ENCODE measurements at places on chromosomes 11 and 22. TPM values are rescaled to one million over a fixed set of nuclear protein-coding genes. Genes with fewer than 3 reads are reported as not detected.

DNA sequence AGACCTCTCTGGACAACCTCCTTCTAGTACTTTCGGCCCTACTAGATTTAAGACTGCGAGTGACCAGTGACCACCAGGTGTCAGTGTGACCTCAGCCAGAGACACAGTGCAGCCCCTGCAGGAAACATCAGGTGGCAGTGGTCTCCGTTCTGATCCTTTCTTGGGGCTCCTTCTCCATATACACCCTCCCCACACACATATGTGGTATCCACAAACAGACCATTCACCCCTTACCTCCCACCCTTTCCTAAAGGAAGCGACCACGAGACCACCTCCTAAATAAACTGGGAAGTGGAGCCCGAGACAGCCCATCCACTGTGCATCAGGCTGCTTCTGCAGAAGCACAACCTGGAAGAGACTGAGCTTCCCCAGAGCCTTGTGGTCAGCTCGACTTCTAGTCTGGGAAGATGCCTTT, 38.5 kb upstream of the CYP2D6 start:
- DNase-seq: peak; percentile 75

GRCh38 chr11:74754507-74755252, 6.0 kb downstream of the RNF169 start:
- no peak for DNase-seq

DNA sequence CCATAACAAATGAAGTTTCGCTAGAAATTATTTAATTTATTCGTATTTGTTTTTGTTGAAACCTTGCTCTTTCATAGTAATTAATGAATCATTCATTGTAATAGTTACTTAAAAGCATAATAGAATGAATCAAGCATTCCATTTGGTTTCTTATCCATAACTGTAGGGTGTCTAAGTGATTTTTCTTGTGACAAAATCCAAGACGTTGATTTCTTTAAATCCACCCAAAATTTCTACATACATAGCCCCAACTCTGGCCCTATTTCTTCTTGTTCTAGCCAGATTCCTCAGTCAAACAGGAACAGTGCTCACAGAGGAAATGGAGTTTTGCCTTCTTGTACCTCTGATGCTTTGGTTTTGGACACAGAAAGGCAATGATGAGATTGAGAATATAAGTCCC, 25.5 kb downstream of the UBASH3B start:
- DNase-seq: no peak

GRCh38 chr11:119380160-119380826, 1.2 kb downstream of the USP2 start:
- no peak for DNase-seq

DNA sequence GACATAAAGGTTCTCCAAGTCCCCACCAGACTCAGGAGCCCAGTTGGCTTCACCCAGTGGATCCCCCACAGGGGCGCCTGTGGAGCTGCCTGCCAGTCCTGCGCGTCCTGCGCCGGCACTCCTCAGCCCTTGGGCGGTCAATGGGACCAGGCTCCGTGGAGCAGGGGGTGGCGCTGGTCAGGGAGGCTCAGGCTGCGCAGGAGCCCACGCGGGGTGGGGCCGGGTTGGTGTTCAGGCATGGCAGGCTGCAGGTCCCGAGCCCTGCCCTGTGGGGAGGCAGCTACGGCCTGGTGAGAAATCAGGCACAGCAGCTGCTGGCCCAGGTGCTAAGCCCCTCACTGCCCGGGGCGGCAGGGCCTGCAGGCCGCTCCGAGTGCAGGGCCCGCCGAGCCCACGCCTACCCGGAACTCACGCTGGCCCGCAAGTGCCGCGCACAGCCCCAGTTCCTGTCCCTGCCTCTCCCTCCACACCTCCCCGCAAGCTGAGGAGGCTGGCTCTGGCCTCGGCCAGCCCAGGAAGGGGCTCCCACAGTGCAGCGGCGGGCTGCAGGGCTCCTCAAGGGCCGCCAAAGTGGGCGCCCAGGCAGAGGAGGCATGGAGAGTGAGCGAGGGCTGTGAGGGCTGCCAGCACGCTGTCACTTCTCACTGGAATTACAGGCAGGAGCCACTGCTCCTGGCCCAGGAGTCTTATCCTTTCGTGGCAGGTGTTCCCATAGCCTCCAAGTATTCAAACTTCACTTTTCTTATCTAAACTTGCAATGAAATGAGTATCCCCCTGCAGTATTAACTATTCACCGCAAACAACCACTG, 22.8 kb upstream of the ZBTB44 start:
- no peak for DNase-seq

- no peak for DNase-seq
Measured at GRCh38 chr11:124890683-124891372, 6.8 kb downstream of the ROBO4 start.

GRCh38 chr22:22073769-22074561, 91.4 kb upstream of the TOP3B start:
- no peak for DNase-seq

Gene FXYD2
- total RNA-seq: 1.2 TPM

All from mucosa of descending colon (tissue), 3 donors.